Cardiac fibroblast (primary cell): ENCODE measurements at places on chromosomes 6 and 20.

GRCh38 chr6:90610751-90611542 lies 24.1 kb upstream of the MAP3K7 start:
- DNase-seq = peak; percentile 22

GRCh38 chr6:43903739-43904290 lies 133.8 kb downstream of the VEGFA start:
- no peak for DNase-seq

GRCh38 chr6:51893366-51893765 lies 194.0 kb downstream of the PKHD1 start:
- DNase-seq = no peak

- peak; percentile 4 for DNase-seq
Observed at GRCh38 chr20:60254901-60255411, 296.7 kb downstream of the CDH26 start.

DNA sequence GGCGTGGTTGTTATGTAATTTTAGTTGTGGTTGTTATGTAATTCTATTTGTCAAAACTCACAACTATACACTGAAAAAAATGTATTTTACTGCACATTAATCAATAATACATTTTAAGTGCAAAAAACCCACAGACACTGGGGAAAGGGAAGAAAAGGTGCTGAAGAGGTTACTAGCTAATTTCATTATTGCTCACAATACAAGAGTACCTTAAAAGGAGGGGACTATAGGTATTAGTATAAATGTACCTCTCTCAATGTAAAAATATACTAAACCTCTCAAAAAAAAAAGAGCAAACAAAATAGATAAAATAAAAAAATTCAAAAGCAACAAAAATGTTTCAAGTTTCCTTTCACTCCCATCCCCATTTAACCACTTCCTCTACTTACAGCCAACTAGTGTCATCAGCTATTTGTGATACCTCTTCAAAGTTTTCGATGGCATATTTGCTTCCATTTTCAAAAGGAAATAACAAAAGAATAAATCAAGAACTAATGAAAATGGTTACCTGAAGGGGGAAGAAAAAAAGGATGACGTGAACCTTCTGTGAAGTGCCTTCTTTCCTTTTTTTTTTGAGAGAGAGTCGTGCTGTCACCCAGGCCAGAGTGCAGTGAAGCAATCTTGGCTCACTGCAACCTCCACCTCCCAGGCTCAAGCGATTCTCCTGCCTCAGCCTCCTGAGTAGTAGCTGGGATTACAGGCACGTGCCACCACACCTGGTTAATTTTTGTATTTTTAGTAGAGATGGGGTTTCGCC lies 30.2 kb downstream of the RANBP9 start:
- DNase-seq = no peak

DNA sequence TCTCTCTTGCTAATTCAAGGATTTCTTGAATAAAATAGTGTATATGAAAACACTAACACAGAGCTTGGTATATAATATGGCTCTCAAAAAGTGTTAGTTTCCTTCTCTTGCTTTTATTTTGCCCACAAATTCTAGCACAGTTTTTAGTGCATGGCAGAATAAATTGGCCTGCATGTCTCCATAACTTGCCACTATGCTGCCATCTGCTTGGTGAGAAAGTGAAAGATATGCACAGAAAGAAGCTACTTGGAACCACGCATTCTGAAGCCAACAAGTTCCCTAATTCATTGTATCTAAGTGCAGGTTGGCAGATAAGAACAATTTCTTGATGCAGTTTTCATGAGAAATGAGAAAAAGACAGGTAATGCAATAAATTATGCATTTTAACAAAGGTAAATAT lies 101.2 kb downstream of the EPHA7 start:
- no peak for DNase-seq

DNA sequence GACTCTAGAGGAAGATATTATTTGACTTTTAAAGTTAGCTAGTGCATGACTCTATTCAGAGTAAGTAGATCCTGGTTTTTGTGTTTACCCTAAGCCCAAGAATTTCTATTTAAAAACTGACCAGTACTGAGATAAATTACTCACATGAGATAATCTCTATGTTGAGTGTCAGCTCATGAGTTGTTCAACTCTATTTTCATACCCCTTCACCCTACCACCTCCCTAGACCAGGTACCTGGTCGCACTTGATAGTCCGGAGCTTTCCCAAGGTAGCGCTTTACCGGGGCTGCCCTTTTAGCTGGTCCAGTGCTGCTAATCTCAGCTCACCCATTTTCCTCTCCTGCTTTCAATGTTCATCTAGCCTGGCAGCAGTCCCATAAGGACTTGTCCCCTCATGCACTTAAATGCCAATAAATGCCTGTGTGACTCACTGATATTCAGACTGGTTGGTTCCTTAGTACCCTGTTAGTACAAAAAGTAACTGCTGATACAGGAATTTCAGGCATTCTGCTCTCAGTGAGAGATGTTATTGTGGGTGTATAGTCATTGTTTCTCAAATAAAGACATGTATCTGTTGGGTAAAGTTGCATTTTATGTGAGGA lies 503.9 kb downstream of the ADGRB3 start:
- DNase-seq = peak; percentile 1

DNA sequence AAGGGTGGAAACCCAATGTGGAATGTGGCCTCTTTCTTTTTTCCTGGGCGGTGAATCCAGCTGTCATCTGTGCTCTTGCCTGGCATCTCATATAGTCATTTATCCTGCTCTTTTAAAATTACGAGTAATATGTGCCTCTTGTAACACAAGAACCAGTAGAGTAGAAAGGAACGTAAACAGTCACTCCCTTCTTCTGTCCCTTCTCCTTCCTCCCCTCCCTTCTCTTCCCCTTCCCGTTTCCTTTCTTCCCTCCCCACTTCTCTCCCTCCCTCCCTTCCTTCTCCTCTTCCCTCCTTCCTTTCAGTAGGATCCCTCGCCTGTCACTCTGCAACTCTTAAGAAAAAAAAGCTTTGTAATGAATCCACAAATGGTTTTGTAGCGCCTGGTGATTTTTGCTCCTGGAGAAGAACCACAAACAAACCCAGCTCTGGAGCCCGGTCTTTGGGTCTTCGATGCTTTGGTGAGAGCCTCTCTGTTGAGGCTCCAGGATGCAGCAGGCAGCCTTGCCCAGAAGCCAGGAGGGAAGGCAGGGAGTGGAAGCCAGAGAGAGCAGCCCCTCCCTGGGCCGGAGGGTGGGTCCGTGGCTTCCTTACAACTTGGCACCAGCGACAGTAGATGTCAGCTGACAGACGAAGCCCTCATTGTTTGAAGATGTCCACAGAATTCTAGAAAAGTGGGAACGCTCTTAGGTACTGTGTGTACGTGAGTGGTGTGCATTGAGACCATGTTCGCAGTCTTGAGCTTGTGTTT lies 15.0 kb downstream of the DUSP22 start:
- DNase-seq = no peak

DNA sequence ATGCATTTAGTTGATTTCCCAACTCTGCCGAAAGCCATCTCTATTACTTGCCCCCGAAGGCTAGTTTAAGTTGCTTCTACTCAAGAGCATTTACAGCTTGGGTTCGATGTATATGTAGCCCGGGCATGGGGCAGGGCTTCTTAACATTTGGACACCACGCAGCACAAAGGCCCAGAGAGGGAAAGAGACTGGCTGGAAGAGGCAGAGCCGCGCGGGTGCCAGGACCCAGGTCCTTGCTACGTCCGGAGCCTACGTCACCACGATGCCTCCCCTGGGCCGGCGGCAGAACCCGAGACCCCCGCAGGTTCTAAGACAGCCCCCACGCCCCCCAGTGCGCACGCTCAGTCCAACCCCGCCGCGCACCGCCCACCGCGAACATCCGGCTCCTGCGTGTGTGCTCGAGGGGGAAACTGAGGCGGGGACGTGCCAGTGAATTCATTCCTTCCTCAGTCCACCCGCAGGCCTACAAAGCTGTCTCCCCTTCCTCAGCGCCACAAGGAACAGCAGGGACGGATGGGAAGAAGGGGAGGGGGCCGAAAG lies 367 bp upstream of the PCIF1 start:
- peak; percentile 47 for DNase-seq

DNA sequence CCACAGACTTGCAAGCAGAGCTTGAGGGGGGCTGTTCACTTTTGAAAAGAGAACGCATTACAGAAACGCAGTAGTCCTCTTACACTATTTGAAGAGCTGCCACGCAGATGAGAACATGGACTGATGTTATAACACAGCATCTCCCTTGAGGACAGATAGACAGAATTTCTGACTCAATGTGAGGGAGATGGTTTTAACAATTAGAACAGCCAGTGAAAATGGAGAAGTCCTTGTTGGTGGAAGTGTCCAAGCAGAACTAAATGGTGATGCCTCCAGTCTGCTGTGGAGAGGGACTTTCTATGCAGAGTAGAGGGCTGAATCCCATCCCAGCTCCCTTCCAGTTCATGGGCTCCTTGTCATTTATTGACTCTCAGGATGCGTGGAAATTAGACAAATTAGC lies 100.0 kb downstream of the RREB1 start:
- no peak for DNase-seq

DNA sequence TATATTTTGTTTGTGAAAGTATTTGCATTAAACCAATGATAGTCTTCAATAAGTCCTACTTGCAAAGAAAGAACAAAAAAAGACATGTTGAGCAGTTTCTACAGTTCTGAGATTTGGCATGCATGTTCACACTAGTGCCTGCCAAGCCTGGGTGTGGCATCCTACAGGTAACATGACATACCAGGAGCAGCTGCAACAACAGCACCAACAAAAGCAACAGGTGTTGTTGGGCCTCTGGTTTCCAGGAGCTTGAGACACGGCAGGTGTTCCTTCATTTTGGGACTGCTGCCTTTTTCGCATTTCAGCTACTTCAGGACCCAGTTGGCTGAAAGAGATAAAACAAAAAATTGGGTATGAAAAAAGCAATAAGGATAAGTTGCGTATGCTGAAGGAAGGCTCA lies 41.2 kb upstream of the MTRF1L start:
- no peak for DNase-seq

GRCh38 chr20:5835321-5835821 lies 85.2 kb downstream of the SHLD1 start:
- peak; percentile 74 for DNase-seq

- DNase-seq = peak; percentile 52
Observed at GRCh38 chr6:110654096-110654820, 161.0 kb downstream of the CDK19 start.

- DNase-seq = no peak
Observed at GRCh38 chr20:42461965-42462593, 727.6 kb downstream of the PTPRT start.

DNA sequence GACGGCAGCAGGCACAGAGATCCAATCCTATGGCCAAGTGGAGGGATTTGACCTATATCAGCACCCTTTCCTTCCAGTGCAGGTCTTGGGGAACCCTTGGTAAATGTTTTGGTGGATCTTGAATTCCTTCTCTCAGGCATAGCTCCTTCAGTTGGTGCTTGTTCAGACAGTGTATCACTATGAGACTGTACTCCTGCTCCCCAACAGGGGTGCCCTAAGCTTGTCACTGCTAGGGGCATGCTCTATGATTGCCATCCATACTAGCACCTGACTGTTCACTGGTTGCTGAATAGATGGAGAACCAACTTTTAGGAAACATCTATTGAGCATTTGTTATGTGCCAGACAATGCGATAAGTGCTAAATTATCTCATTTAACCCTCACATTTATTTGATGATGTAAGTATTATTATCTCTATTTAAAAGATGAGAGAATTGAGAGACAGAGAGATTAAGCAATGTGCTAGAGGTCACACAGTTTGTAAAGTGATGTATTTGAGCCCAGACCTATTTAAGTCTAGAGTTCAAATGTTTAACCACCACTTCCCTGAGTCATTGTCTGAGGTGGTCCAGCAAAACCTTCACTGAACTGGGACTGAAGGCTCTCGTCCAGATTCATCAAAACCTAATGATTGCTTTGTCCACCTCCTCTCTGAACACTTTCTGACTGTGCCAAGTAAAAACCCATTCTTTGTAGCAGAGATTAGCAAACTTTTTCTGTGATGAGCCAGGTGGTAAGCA lies 34.3 kb downstream of the ADGRF1 start:
- no peak for DNase-seq

- DNase-seq = no peak
Observed at GRCh38 chr20:12358655-12359009, 440.9 kb downstream of the BTBD3 start.

DNA sequence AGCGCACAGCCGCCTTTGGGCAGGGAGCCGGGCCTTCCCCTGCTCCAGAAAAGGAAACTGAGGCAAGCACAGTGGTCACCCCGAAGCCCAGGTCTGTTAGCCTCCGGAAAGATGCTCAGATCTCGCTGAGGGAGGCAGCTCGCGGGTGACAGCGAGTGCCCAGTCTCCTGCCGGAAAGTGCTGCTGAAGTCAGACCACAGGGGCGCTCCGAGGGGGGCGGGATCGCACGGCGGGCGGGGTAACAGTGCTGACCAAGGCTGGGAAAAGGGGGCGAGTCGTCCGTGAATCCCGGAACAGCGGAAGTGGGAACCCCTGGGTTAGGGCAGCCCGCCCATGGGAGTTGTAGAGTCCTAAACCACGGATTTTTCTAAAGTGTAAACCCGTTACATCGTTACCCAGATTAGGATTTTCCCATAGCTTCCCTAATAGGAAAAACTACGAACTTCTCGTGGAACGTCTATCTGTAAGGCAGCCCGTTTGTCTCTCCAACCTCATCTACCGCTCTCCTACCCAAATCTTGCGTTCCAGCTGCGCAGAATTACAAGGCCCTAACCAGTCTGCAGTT lies 504 bp downstream of the VPS16 start:
- peak; percentile 62 for DNase-seq

GRCh38 chr6:1716868-1717267 lies 107.2 kb downstream of the FOXC1 start:
- DNase-seq = no peak

GRCh38 chr6:7469696-7470095 lies 71.8 kb upstream of the DSP start:
- peak; percentile 65 for DNase-seq

DNA sequence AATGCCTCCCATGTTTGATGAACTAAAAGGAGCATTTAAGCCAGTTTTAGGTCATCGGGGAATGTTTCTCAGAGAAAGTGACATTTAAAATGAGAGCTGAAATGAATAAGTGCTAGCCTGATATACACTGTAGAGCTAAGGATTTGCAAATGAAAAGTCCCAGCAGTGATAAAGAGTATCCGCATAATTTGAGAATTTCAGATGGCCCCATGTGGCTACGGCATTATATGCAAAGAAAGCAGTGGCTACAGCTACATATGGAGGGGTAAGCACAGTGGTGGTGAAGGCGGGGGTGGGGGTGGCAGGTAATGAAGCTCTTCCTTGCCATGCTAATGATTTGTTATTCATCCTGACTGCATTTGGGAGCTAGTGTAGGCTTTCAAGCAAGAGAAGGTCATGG lies 371.3 kb downstream of the ARHGAP18 start:
- no peak for DNase-seq

DNA sequence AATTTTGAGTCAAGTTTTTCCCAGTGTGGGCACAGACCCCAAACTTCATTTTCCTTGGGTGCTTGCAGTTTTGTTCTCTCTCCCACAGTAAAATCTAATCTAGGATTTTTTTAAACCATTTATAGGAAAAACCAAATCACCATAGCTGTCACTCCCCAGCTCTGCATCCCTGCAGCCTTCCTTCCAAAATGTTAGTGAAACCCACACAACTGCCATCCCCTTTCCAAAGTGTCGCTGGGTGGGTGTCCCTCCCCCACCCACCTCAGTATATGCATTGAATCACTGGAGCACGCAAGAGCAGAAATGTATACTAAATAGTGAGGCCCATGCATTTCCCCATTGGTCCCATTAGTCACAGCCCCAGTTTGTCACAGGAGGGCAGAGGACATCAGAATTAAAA lies 138.3 kb downstream of the MTFR2 start:
- no peak for DNase-seq
